ENCODE measurements at places on chromosomes 4 and X.
A peak's percentile ranks its signal among the peaks of the same experiment; 100 is the strongest.

- DNase-seq, result no peak
Measured at GRCh38 chr4:6926081-6926480, 16.5 kb downstream of the TBC1D14 start.

GRCh38 chr4:22072726-22073125 is 124.2 kb upstream of the KCNIP4 start:
- no peak for DNase-seq

DNA sequence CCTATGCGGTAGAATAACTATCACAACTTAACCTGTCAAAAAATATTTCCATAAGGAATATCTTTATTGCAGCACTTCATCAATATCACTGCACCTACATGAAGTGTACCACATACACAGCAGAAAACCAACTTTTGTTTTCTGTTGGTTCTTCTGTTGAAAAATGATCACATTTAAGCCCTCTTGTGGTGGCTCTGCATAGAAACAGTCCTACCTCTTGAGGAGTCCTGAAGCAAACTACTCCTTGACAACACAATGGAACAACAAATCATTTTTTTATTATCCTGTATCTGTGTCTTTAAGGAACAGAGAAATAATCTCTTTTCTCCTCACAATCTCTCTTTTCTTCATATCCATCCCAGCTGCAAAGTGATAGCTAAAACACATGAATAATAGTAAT is 39.8 kb upstream of the ATOH1 start:
- DNase-seq, result no peak

- no peak for DNase-seq
Measured at GRCh38 chrX:24301060-24301459, 12.8 kb downstream of the SUPT20HL2 start.

DNA sequence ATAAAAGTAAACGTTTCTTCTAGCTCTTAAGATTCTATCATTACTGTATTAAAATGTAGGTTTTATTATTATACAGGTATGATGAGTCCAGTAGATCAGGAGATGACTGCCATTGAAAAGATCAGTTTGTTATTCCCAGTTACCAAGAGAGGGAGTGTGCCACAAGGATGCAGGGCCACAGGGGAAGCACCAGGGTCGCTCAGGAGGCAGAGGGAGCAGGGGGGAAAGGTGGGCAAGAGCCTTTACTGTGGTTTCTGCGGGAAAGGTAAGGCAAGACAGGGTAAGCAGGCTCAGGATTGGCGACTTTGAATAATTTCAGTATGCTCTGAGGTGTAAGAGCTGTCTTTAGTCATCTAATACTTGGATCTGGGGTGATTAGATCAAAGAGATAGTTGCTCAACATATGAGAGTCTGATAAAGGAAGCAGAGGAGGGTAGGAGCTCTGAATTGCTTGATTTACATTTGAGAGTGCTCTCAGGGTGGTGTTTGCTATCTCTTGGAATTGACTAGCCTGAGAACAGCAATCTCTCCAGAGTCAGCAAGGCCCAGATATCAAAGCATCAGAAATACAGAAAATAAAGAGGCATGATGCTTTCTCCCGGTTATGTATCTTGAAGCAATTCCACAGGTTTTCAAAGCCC is 86.0 kb downstream of the NDST3 start:
- no peak for DNase-seq

- DNase-seq, result no peak
Measured at GRCh38 chr4:87622303-87622702, 14.0 kb downstream of the DSPP start.

DNA sequence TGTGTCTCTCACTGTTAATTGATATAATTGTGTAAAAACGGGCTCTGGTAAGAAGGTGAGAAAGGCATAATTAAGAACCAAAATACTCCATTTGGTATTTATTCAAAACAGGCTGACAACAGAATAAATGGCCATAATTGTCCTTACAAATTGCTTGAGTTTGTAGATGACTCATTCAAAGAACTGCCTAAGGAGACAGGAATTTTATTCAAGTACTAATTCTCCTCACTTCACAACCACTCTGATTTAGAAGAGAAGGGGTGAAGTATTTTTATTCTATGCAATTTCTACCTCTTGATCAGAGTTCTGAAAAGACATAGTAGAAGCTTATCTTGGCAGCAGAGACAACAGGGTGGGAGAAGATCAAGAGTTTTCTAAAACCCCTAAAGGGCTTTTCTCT is 43.1 kb downstream of the ATP11C start:
- no peak for DNase-seq

- no peak for DNase-seq
Measured at GRCh38 chr4:76375703-76376102, 45.2 kb downstream of the CCDC158 start.

GRCh38 chrX:150148749-150149672 is 210.7 kb upstream of the EOLA2 start:
- DNase-seq, result no peak

- DNase-seq, result no peak
Measured at GRCh38 chrX:29852767-29853166, 362.6 kb upstream of the MAGEB2 start.

DNA sequence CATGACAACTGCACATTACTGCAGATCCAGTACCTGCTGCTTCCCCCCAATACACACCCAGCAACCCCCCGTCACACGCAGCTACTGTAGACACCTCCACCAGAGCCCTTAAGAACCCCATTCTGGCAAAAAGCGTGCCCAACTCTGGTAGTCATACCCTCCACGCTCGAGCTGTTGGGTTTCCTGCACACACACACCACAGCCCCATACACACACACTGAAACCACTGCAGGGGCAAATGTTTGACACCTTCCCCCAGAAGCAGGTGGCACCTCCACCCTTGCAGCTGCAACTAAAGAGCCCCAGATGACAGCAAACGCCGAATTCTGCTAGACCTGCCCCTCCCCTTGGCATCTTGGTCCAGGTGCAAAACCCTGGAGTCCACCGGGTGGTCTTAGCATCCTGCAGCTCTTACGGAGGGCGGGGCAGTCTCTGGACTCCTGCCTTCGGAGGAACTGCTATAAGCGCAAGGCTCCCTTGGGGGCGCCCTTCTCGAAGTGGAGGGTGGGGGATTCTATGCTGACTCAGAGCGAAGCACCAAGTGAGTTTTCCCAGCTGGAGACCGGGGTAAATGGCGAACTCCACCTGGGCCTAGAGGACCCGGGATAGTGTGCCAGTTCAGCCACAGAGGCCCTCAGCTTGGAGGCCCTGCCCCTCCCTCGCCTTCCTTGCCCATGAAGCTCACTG is 1.5 kb downstream of the FRMPD3 start:
- peak; percentile 16 for DNase-seq

- no peak for DNase-seq
Measured at GRCh38 chr4:25943312-25943711, 29.3 kb downstream of the SMIM20 start.

GRCh38 chr4:6337331-6337935 is 67.8 kb downstream of the WFS1 start:
- no peak for DNase-seq

GRCh38 chr4:74365761-74366160 is 816 bp downstream of the EREG start:
- no peak for DNase-seq

GRCh38 chrX:9865804-9866472 is 79.7 kb downstream of the SHROOM2 start:
- DNase-seq, result no peak

DNA sequence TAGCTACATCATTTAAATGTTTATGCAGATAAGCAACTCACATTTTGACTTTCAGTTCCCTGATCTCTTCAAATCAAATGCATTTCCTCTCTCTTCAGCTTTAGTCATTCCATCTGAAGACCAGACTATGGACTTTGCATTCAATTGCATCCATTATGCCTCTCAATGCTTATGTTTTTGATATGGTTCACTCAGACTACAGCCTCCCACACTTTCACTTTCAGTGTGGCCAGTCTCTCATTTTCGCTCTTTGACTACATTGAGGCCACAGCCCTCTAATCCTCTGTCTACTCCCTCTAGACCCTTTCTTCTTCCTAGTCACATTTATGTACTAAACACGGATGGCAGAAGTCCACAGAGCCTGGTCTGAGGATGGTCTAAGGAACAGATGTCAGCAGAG is 24.5 kb upstream of the VEGFC start:
- DNase-seq, result no peak

- no peak for DNase-seq
Measured at GRCh38 chrX:5958523-5958922, 270.1 kb downstream of the NLGN4X start.

GRCh38 chr4:177131736-177132135 is 177.9 kb upstream of the NEIL3 start:
- DNase-seq, result no peak

GRCh38 chrX:40145001-40145922 is 47.5 kb upstream of the BCOR start:
- no peak for DNase-seq

DNA sequence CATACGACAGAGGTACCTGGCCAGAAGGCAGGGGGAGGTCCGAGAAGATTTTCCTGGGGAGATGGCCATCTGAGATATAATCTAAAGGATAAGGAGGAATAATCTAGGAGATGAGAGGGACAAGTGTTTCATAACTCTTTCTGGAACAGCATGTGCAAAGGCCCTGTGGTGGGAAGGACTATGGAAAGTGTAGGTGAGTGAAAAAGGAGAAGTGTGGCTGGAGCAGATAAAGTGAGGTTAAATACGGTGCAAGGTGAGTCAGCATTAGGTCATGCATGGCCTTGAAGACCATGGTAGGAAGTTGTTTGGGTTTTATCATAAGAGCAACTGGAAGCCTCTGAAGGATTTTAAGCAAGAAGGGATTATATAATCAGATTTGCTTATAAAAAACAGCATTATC is 34.6 kb upstream of the MTM1 start:
- no peak for DNase-seq

GRCh38 chrX:13059637-13060499 is 15.4 kb upstream of the FAM9C start:
- DNase-seq, result no peak

DNA sequence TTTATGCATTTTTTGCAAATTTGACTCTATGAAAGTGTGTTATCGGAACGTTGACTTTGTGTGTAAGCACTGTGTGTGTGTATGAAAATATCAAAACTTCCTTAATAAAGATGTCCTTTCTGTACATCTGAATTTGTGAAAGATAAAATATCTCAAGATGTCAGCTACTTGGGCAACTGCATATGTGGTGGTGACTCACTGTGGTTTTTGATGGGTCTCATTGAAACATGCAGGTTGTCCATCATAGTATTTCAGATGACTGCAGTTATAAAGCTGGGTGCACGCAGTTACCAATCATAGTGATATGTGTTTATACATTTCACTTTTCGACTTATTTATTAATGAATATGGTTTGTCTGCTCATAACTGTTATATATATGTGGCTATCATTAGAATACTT is 19.7 kb upstream of the BBS12 start:
- no peak for DNase-seq

- no peak for DNase-seq
Measured at GRCh38 chr4:185276036-185276435, 66.6 kb downstream of the SNX25 start.

GRCh38 chr4:2662598-2662997 is 93.5 kb downstream of the TNIP2 start:
- no peak for DNase-seq

GRCh38 chrX:39525758-39526157 is 572.0 kb downstream of the BCOR start:
- no peak for DNase-seq

DNA sequence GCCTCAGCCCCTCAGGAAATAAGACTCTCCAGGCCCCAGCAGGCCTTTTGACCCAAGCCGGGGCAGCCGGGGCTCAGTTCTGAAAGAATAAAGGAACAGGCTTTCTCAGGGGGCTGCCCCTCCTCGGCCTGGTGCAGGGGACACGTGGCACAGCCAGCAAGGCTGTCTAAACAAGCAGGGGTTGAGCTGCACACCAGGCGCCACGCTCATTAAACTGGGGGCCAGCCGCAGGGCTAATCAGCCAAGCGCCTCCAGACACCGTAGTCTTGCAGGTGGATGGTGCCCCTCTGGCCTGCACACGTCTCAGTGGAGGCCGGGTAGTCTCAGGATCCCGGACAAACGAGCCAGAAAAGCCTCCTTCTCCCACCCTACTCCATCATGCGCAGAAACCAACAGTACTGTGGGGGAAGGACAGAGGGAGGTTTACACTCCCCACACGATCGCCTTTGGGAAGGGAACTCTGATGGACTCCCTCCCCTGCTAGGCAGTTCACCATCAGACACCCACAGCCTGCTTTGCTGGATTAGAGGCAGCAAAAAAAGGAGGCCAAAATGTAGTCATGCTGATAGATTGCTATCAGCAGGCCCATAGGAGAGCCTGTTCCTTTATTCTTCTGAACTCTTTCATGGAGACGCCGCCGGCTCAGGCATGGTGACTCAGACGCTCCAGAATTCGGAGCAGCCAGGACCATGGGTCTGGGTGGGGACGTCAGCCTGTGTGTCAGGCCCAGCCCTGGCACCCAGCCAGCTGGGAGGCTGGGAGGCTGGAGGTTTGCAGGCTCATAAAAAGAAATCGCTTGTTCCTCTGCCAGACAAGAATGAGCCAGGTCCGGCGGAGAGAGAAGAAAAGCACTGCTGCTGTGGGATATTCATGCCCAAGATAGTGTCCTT is 342.4 kb downstream of the BCOR start:
- no peak for DNase-seq

- no peak for DNase-seq
Measured at GRCh38 chr4:18192901-18193300, 171.3 kb upstream of the LCORL start.

- DNase-seq, result no peak
Measured at GRCh38 chr4:181613200-181613599, 630.0 kb upstream of the TENM3 start.

GRCh38 chr4:102116121-102116520 is 229.2 kb downstream of the SLC39A8 start:
- DNase-seq, result no peak

DNA sequence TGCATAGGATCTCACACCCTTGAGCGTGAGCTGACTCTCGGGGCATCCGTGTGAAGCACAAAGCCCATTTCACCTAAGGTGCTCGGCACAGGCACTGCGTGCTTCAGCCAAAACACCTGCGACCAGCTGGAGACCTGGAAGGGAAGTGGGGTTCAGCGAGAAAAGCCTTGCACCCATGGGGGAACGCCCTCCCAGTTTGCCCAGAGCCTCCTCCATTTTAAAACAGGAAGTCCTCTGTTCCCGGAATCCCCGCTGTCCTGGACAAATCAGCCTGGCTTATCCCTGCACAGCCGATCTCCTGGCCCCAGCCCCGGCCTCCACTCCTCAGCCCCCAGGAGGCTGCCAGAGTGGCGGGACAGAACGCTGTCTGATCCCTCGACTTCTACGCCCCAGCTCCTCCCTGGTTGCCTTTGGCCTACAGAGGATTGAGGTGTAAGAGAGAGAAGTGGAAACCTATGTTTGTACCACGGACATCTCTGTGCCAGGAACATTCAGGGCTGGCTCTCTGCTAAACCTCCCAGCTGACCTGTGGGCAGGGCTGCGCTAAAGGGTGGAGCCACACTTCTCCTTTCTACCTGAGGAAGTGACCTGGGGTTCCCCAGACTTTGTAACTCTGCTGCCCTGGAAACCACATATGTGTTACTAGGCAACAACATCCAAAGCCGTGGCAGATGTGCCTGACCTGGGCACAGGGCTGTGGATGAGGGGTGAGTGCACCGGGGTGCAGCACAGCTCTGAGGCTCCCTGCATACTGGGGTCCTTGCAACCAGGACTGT is 3.8 kb upstream of the C4orf50 start:
- no peak for DNase-seq

- DNase-seq, result no peak
Measured at GRCh38 chr4:16450031-16450430, 223.8 kb upstream of the TAPT1 start.

Data from stimulated activated CD8-positive, alpha-beta memory T cell treated with anti-CD3 and anti-CD28 coated beads, Interleukin-4, amount 100 ng/mL, for 4 hours (primary cell).